Ureter (tissue), 1 donor: ENCODE measurements at places on chromosomes 5 and 9. TPM values are rescaled to one million over a fixed set of nuclear protein-coding genes. Genes with fewer than 3 reads are reported as not detected.

Gene BARHL1
- total RNA-seq, result not detected

Gene SLC34A1
- total RNA-seq, result not detected

Gene C1QTNF3
- total RNA-seq, result 12.7 TPM

Gene CDHR2
- not detected for total RNA-seq

Gene LURAP1L
- total RNA-seq, result 6.6 TPM

Gene TSSK1B
- total RNA-seq, result 2.1 TPM

Gene SPATA9
- 1.4 TPM for total RNA-seq

Gene ST8SIA4
- 6.5 TPM for total RNA-seq

Gene SLC1A1
- total RNA-seq, result 5.0 TPM

GRCh38 chr9:126554292-126554691, 59.4 kb upstream of the LMX1B start:
- DNase-seq, result no peak

GRCh38 chr5:96941140-96941539, 5.3 kb downstream of the LNPEP start:
- no peak for DNase-seq

DNA sequence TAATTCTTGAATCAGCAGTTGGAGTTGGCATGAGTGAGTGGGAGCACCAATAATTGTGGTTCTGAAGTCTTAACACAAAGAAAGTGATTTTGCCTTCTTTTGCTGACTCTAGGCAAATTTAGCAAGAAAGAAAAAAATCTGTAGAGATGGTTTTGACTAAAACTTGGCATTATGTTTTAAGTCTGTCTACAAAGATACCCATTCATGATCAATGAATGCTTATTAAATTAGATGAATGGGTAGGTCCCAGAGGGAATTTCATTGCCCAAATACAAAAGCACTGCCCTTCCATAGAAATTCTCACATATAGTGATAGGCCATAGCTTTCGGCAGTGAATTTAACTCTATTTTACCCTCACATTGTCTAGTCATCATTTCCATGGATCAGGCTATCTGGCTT, 428.6 kb upstream of the ADAMTSL1 start:
- DNase-seq, result no peak

- DNase-seq, result no peak
These were observed 1.6 kb upstream of the PAPPA start for GRCh38 chr9:116151966-116152381.

DNA sequence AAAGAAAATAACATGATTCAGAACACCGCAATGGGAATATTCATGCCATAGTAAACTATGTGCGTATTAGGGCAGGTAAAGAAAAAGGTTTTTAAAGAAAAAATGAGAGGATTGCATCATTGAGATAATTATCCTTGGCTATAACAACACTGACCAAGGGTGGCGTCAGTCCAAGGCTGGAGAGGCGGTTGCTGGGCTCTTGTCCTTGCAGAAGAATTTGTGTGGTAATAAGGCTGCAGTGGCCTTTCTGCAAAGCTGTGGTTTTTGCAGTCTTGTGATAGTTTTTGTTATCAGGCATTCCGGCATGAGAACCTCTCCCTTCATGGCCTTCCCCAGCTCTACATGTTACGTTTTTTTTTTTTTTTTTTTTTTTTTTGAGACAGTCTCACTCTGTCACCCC, 14.0 kb downstream of the BOD1 start:
- DNase-seq, result no peak

GRCh38 chr5:80181618-80182211, 74.1 kb downstream of the SERINC5 start:
- peak; percentile 81 for DNase-seq

DNA sequence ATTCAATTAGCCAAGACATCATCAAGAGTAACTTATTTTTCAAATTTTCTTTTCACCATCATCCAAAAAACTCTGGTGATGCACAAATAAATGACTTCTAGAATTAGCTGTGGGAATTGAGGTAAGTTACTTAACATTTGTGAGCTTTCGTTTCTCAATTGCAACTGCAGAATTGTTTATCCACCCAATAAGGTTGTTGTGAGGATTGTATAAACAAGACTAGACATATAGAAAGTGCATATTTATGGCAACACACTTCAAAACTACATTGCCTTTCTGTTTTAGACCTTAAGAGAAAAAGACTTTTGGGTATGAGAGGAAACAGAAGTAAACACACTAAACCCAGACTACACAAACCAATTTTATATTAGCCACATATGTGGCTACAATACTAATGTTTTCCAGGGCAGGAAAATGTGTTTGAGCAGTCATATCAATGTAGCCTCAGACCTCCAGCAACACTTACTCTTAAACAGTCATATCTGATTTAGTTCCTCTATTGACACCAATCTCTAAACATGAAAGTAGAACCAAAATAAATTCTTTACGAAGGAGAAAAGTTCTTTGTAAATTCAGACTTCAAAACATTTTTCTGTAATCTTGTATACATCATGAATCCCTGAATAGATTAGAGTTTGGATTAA, 488.0 kb upstream of the CYLC2 start:
- no peak for DNase-seq

- DNase-seq, result no peak
These were observed 25.9 kb downstream of the CD14 start for GRCh38 chr5:140607031-140607430.

GRCh38 chr5:19795218-19795617, 192.8 kb downstream of the CDH18 start:
- no peak for DNase-seq

- DNase-seq, result no peak
These were observed 3.9 kb upstream of the HK3 start for GRCh38 chr5:176902911-176903664.

DNA sequence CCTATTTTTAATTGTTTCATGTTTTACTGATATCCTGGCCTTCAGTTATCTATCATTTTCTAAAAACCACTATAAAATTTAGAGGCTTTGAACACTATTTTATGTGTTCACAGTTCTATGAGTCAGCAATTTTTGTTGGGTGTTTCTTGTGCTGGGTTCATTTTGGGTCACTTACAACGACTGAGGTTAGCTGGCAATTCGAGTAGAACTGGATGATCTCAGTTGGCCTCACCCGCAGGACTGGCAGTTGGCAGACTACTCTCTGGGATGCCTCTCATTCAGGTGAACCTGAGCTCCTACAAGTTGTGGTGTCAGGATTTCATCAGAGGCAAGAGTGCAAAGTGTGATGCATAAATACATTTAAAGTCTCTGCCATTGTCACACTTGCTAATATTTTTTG, 151.0 kb upstream of the PAPPA start:
- no peak for DNase-seq

- DNase-seq, result no peak
These were observed 239.0 kb downstream of the ISL1 start for GRCh38 chr5:51622161-51622790.

DNA sequence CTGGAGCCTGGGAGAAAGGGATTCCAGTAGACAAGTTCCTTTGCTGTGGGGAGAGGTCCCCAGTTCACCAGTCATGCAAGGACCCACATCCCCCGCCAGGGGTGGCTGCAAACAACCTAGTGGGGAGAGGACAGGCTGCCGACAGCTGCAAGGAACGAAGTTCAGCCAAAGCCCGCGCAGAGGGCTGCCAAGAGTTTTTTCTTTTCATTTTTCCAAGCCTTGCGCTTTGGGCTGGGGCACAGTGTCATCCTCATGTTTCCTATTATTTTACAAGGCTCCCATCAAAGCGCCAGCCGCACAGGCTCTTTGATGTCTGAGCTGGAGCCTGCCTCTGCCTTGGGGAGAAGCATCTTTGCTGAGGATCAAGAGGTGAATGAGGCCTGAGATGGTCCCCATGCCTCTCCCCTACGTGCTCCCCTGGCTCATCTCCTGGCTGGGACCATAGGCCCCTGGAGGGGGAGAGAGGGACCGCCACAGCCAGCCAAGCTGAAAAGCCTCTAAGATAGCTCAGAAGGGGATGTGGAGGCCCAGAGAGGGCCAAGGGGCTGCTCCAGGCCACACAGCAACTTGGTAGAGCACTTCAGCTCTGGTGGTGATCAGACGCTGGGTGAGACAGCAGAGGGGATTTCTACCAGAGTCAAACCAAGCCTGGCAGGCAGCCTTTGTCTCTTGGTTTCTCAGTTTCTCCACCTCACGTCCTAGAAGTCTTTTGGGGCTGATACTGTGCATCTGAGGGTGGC, 50.4 kb upstream of the SYNPO start:
- peak; percentile 81 for DNase-seq

GRCh38 chr5:56262279-56262678, 29.1 kb upstream of the ANKRD55 start:
- no peak for DNase-seq

- DNase-seq, result no peak
These were observed 116.4 kb downstream of the SV2C start for GRCh38 chr5:76199336-76200318.

- peak; percentile 49 for DNase-seq
These were observed 24.3 kb upstream of the UBAP2 start for GRCh38 chr9:34072868-34073590.

DNA sequence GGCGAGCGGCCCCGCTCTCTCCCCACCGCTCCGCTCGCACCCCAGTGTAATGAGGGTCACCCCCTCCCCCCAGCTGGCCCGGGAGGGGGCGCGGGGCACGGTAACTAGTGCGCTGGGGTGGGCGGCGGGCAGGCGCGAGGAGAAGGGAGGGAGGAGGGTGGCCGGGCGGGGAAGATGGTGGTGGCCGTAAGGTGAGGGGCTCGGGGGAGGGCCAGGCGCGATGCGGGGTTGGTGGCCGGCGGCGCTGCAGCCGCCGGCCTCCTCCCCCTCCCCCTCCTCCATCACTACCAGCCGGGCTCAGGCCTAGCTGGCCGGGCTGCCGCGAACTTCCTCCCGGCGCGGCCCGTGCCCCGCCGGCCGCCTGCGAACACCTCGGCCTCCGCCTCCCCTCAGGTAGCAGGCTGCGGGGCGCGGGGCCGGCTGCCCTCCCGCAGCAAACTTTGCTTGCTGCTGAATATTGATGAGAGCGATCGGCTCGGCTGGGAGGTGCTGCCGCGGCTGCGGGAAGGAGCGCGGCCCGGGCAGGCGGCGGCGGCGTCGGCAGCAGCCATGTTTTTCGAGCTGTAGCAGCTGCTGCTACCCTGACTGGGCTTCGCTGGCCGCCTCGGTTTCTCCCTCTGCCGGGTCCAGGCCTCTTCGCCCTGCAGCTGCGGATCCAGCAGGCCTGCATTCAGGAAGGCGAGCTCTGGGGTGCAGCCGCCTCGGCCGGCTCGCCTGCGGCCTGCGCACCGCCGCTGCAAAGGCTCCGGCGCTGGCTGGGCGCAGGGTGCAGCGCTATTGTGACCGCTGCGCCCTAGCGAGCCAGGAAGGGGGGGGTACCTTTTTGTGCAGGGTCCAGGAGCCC, 502 bp downstream of the NSD1 start:
- no peak for DNase-seq

DNA sequence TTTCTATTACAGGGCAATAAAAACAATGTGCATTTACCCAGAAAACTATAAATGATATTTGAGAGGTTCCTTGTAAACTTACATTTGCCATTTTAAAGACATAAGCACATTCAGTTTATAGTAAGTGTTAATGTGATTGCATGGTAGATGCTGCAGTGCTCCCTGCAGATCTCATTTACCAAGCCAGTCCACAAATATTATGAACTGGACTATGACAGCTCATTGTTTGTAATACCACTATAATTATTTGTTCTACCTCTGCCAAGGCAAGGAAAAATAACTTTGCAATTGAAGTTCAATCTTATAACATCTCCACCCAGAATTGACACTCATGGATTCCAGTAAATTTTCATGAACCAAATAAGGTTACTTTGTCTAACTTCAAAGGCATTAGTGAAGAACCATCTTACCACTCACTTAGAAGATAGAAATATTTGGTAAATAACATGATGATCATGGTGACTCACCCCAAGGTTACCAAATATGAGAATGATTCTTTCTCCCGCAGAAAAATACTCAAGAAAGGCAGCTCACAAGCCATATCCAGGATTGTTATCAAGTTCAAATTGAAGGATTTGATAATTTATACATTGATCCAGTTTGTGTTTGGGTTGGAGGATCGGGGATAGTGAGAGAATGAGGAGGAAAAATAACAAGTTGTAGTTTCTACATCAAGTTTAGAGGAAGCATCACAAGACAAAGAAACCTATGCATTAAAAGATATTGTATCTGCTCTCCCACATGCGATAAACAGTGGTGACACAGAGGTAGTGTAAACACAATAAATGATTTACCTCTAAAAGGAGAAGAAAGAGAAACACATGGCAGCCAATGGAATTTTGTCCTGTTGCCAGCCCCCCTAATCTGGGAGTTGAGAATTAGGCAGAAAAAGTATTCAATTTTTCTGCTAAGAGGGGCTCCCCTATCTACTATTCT, 29.5 kb downstream of the CDH9 start:
- DNase-seq, result no peak

GRCh38 chr9:35867538-35867937, 2.7 kb downstream of the OR13J1 start:
- no peak for DNase-seq

DNA sequence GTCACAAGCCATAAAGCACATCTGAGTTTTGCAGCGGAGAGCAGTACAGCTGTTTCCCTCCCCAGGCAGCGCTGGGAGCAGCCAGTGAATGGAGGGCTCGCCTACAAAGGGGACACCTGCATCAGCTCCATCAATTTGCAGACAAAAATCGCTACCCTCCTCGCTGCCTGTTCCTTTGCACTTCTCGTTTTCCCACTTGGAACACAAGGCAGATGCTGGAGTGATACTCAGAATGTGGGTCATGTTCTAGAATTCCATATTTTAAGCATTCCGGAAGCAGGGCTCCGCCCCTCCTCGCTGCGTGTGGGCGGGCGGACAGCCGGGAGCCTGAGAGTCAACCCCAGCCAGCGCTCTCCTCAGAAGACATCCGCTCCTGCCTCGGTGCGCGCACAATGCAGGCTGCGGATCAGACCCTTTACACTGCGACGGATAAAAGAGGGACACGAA, 92.1 kb downstream of the LMNB1 start:
- DNase-seq, result no peak

DNA sequence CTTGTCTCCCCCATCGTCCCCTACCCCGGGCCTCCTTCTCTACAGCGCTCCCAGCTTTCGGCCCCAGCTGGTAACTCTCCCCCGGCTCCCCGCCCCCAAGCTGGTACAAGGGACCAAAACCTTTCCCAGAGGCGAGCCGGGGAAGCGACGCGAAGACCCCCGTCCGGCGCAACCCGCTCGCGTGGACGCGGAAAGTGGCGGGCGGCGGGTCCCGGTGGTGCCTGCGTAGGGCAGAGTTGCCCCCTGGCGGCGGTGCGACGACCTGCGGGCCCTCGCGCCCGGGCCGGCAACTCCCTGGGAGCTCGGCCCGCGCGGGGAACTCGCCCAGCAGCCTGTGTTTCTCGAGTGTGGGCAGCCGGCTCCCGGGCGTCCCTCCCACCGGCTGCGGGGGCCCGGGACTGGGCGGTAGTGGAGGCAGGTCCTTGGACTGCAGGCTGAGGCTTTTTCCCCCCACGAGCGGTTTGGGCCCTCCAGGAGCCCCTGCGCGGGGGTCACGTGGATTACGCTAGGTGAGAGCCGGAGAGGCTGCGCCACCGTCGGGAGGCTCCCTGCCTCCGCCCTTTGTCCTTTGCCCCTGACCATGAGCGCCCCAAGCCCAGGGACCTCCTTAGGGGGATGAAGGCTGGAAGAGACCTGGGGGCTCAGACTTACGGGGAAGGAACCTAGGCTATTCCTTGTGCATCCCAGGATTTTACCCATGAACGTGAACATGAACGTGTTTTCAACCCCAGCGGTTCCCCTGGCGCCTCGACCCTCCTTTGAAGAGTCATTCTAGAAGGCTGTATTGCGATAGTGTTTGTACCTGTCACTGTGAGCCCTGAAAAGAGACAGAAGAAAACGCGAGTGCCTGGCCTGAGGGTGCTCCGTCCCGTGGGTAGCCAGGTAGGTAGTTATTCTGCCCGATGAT, 2.9 kb upstream of the FOXD1 start:
- no peak for DNase-seq

GRCh38 chr5:91182763-91183162, 200.4 kb downstream of the ARRDC3 start:
- DNase-seq, result peak; percentile 49
